Cardiac fibroblast (primary cell): ENCODE measurements at places on chromosomes 1 and 21.
A peak's percentile ranks its signal among the peaks of the same experiment; 100 is the strongest.

GRCh38 chr21:26844258-26845065 lies 747 bp downstream of the ADAMTS1 start:
- DNase-seq: peak; percentile 54

DNA sequence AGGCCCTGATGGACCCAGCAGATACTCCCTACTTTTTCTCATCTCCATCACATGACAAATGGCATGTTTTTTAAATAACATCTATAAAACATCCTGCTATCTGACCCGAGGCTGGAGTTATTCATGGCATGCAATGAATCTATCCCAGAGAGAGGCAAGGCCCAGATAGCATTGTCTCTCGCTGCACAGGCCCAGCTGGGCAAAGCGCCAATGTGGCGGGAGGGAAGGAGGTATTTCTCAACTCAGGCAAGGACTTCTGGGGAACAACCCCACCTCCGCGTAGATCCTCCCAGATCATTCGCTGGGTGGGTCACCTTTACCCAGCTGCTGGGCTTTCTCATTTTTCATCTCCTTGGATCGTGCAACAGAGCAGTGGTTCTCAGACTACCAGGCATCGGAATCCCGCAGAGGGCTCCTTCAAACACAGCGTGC lies 59.8 kb downstream of the ERG start:
- DNase-seq: peak; percentile 97

GRCh38 chr1:194295685-194296084 lies 1109.3 kb upstream of the B3GALT2 start:
- DNase-seq: peak; percentile 50

- no peak for DNase-seq
Measured at GRCh38 chr1:87150143-87150542, 178.5 kb upstream of the LMO4 start.

GRCh38 chr1:17233675-17234320 lies 15.1 kb upstream of the PADI3 start:
- DNase-seq: peak; percentile 94

DNA sequence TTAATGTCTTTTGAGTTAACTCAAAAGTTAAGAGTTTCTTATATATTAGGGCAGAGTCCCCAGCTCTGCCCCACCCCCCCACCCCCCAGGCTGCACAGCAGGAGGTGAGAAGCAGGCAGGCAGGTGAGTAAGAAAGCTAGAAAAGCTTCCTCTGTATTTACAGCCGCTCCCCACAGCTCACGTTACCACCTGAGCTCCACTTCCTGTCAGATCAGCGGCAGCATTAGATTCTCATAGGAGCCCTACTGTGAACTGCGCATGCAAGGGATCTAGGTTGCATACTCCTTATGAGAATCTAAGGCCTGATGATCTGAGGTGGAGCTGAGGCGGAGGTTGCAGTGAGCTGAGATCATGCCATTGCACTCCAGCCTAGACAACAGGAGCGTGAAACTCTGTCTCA lies 81.9 kb downstream of the SIM2 start:
- DNase-seq: no peak

DNA sequence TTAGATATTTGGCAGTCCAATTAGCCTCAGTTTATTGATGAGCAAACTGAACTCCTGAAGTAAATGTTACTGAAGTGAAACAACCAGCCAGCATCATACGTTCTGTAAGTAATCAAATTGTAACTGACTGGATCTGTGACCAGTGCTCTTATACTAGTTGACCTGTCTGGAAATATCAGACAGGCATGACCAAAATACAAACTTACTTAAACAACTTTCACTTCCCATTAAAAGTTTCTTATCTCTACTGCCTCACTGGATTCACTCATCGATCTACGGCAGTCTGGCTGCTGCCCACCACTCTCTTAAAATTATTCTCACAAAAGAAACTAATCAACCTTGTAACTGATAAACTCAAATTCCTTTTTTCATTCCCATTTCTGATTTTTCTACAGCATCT lies 56.4 kb downstream of the WDR3 start:
- DNase-seq: no peak

DNA sequence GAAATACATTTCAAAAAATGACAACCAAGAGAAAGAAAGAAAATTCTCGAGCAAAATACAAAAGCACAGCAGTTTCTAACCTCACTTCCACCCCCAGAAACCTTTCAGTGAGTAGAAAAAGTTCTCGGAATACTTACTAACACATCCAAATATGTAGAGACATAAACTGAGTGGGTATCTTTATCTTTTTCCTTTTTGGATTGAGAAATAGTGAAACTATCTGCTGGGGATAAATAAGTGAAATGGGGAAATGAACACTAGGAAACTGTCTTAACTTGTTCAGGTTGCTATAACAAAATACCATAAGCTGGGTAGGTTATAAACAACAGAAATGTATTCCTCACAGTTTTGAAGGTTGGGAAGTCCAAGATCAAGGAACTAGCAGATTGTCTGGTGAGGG lies 72.0 kb downstream of the VCAM1 start:
- peak; percentile 65 for DNase-seq

- peak; percentile 26 for DNase-seq
Measured at GRCh38 chr1:244350027-244350426, 101.7 kb downstream of the ADSS2 start.

GRCh38 chr1:54980046-54980527 lies 341 bp upstream of the TMEM61 start:
- no peak for DNase-seq
